ENCODE measurements at places on chromosomes 7 and 10.

- DNase-seq: no peak
These were observed 33.6 kb upstream of the VSIR start for GRCh38 chr10:71806704-71807556.

DNA sequence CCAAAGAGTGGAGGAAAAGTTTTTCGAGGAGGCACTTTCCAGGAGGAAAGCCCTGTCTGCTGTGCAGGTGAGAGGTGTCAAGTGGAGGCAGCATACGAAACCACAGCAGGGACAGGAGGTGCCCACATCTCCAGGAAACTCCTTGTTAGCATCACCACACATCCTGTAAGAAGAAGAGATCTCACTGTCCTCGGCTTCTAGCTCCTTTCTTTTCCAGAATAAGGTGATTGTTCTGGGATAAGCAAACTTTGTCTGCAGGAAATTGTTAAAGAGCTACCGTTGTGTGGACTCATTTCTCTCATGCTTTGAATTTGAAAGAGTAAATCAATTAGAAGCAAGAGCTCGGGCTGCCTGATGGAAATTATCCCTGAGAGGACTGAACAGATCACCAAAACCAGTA is 269.4 kb downstream of the CXCL12 start:
- DNase-seq: no peak

DNA sequence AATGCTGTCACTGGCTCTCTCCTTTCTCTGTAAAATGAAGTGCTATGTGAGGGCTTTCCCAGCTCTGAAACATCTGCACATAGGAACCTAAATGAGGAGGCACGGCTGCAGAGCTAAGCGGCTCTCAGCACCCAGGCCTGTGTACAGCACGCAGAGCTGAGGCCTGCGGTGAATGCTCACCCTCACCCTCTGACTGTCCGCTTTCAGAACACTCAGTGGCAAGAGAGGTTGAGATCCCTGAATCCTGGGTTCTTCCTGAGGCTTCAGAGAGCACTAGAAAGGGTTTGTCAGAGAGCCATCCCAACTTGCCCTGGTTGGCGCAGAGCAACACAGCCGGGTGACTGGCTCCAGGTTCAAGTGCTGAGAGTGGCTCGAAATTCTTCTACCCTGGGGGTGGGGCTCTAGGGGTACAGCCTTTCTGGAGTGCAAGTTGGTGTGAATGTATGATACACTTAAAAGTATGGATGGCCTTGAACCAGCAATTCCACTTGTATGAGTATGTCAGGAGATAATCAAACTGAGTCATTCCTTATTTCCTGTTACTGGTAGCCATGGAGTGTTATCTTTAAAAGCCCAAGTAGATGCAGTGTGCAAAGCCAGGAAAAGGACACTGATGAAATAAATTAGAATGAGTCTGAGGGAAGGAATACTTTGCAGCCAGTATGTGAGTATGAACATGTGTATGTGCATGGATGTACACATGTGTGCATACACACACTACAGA is 1.7 kb upstream of the CCDC201 start:
- DNase-seq: no peak

- DNase-seq: peak; percentile 43
These were observed 7.3 kb downstream of the MMP21 start for GRCh38 chr10:125768219-125768855.

DNA sequence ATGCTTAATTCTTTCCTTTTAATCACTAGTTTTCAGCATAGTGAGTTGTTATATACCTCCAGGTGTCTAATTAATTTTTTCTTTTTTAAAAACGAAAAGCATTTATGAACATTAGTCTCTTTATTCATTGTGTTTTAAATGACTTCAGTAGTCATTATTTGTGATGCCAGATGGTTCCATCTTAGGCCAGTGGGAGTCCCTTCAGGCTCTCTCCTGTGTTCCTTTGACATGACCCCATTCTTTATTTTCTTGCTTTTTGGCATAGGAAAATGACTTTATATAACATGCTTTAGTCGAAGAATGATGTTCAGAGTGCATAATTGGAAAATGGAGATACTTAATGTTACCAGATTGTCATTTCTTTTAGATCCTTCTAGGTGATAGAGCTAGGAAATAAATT is 24.4 kb downstream of the MKLN1 start:
- DNase-seq: no peak

DNA sequence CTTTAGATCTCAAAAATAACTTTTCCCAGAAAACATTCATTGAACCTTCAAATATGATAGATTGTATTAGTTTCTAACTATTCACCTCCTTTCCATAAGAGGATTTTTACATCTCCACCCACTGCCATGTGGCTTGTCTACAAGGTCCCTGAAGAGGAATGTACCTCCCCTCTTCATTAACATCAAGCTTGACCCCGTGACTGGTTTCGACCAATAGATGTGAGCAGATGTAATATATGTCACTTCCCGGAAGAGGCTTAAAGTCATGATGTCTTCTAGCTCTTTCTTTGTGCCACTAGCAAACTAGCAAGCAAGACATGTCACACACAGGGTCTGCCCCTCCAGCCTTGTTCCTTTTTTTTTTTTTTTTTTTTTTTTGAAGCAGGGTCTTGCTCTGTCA is 6.9 kb downstream of the BAZ1B start:
- DNase-seq: peak; percentile 41

GRCh38 chr7:131306777-131307176 is 20.9 kb upstream of the MKLN1 start:
- no peak for DNase-seq

- no peak for DNase-seq
These were observed 10.5 kb upstream of the TRIM24 start for GRCh38 chr7:138449580-138449979.

- DNase-seq: peak; percentile 12
These were observed 69.6 kb downstream of the SDHAF3 start for GRCh38 chr7:97187067-97187466.

DNA sequence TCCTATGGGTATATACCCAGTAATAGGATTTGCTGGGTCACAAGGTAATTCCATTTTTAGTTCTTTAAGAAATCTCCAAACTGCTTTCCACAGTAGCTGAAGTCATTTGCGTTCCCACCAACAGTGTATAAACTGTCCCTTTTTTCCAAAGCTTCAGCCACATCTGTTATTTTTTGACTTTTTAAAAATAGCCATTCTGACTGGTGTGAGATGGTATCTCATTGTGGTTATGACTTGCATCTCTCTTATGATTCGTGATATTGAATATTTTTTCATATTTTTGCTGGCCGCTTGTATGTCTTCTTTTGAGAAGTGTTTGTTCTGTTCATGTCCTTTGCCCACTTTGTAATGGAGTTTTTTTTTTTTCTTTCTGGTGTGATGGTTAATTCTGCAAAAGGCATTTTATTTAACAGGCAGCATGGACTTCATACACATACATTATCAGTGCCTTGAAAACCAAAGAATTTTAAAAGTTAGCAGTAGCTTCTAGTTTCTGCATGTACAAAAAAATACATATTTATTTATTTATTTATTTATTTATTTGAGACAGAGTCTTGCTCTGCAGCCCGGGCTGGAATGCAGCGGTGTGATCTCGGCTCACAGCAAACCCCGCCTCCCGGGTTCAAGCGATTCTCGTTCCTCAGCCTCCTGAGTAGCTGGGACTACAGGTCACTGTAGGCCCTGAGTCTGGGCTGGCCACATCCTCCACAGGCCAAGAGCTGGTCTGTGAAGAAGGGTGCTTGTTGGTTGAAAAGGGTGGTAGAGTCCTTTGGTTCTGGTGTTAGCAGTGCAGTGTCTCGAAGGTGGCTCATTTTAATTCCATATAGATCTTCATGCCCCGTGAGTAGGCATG is 32.3 kb downstream of the AGR3 start:
- peak; percentile 11 for DNase-seq

DNA sequence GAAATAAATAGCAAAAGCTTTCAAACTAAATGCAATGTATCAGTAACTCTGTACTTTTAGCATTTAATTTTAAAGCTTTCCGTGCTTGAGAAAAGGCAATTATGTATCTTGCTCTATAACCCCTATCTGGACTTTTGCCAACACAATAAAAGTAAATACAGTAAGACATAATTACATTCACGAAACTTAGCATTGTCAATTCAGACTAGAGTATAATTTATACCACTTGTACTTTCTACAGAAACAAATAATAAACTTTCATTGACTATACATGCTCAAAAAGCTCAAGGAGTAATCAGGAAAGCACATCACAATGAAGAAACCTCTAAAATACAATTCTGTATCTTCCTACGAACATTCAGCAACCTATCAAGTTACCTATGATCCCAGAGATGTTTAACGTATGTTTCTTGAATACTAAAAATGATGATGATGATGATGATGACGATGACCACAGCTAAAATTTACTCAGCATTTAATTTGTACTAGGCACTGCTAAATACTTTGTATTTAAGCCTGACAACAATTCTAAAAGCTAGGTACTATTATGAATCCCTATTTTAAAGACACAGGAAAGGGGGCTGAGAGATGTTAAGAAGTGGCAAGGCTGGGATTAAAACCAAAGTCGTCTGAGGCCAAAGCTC is 44.9 kb downstream of the MINDY3 start:
- no peak for DNase-seq

- peak; percentile 78 for DNase-seq
These were observed at the start of gene PLXDC2 for GRCh38 chr10:19816411-19817230. TSS of gene PLXDC2 (plus strand) at chr10:19816432.

- DNase-seq: no peak
These were observed 68.4 kb downstream of the RALA start for GRCh38 chr7:39691821-39692220.

- DNase-seq: no peak
These were observed 95.8 kb downstream of the CACNA2D1 start for GRCh38 chr7:82347808-82348207.

DNA sequence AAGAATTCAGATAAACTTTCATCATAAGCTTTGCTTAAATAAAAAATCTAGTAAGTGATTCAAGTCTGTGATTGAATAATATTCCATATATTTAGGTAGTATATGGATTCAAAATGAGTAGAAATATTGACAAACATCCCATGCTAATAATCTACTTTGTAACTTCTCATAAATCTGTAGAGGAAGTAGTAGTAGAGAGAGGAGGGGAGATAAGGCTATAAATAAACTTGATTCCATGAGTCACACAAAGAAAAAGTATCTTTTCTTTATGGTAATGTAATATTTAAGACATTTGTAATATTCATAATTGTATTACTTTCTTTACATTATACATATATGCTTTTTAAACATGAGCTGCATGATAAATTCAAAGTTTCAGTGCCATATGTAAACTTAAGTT is 25.6 kb upstream of the CD36 start:
- no peak for DNase-seq

DNA sequence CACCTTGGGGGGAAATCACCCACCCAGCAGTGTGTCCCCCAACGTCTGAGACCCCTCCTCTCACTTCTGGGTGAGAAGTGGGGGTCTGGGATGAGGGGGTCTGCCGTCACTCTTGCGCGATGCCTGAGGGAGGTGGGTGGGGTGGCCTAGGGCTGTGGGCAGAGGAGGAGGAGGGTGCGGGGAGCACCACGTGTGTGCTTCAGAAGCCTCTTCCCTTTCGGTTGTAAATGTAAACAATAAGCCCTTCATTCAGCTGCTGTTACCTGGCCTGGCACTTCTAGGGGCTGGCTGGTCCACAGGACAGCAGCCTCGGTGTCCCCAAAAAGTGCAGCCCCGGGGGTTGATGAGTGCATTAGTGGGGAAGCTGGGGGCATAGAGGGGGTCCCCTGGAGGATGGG is 1.3 kb downstream of the CLIP2 start:
- DNase-seq: peak; percentile 31

- DNase-seq: no peak
These were observed 3.4 kb upstream of the PRKCQ start for GRCh38 chr10:6583447-6583846.

GRCh38 chr7:136046548-136046947 is 69.4 kb upstream of the MTPN start:
- no peak for DNase-seq

DNA sequence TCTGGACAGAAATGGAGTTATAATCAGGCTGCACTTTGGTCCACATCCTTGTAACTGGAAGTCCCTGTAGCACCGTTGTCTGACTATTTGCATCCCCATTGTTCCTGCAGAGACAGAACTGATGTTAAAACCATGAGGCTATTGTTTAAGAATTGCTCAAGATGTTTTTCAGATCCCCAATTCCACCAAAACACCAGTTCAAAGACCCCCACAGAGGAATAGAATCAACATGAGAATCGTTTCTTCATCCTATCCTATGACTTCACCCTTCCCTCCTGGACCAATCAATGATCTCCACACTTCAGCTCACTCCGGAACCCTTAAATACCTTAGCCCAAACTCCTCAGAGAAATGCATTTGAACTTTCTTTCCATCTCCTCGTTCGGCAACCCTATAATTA is 57.1 kb upstream of the GRID1 start:
- no peak for DNase-seq

DNA sequence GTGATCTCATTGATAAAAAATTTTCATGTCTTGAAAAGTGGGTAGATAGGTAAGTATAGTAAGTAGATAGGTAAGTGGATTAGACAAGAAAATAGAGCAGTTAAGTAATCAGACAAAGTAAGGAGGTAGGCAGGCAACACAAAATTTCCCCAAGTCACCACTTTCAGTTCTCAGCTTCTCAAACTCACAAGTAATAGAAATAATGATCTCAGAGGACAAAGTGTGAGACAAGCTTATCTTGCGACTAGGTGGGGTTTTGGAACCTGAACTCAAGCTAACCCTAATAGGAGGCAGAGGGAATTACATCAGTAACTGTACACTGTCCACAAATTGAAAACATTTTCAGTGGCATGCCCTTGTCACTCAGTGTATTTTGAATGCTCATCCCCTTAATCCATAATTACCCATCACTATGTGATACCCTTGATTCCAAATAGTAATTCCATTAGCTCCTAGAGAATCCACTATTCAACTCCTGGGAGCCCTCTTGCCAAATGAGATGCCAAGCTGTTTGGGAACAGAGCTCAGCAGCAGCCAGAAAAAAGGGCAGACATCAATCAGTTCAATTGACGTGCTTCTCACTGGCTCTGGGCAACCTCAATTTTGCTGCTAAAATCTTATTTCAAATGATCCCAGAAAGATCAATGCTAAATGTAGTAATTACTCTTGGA is 703.2 kb downstream of the XPNPEP1 start:
- DNase-seq: no peak

GRCh38 chr10:83765731-83766130 is 373.6 kb upstream of the GHITM start:
- DNase-seq: no peak

GRCh38 chr10:70598857-70599295 is 3.7 kb downstream of the PRF1 start:
- no peak for DNase-seq

GRCh38 chr7:158783595-158783994 is 45.7 kb downstream of the ESYT2 start:
- DNase-seq: no peak

DNA sequence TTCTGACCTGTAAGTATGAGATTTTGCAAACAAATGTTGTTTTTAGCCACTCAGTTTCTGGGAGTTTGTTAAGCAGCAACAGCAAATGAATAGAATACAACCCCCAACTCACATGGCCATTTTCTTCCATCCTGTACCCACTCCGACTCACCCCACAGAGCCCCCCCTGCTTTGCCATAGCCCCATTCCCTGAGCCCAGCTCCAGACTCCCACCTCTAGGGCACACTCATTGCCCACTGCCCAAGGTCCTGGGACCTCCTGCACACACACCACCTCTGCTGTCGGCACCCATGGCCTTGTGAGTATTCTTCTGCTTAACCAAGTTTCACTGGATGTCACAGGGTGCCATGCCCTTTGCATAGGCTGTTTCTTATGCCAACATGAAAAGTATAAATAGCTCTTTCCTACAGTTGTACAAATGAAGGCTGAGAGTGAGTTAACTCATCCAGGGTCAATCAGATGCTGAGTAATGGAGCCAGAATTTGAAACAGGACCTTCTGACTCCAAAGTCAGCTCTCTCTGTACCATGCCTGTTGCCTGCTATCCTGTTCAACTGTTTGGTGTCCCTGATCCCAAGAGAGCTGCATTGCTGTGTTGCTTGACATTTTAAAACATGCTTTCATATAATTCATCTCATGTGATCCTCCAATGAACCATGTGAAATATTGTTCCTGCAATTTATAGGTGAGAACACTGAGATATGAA is 367.8 kb upstream of the ZMIZ1 start:
- DNase-seq: no peak
